ENCODE measurements at places on chromosomes 13 and 19.

GRCh38 chr13:110044551-110045111 lies 258.2 kb upstream of the IRS2 start:
- H3K4me3 ChIP-seq: no peak overlapping the region
- no peaks in the 10 kb centered on the region for H3K27me3 ChIP-seq
- H3K4me1 ChIP-seq: peaks cover 14% of the 10 kb centered on the region
- no peaks in the 10 kb centered on the region for H3K36me3 ChIP-seq

DNA sequence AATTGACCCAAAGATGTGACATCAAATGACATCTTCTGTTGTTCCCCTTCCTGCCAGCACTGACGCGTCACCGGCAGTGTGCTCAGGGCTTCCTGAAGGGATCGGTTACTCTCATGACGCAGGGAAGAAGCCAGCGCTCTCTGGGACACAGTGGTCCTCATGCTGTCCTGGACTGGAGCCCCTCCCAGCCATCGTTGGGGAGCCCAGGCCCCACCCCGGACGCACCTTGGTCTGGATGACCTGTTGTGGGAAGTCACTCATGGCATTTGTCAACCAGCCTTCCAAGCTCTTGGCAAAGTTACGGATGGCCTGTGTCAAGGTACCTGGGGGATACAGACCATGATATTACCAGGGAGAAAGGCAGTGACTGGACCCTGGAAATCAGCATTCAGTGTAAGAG lies 26.0 kb upstream of the RANBP3 start:
- peaks cover 64% of the 10 kb centered on the region for H3K36me3 ChIP-seq
- no peak for DNase-seq
- no peaks in the 10 kb centered on the region for H3K4me1 ChIP-seq
- H3K27me3 ChIP-seq: no peaks in the 10 kb centered on the region

GRCh38 chr13:52029569-52029968 lies 5.1 kb downstream of the UTP14C start:
- H3K27me3 ChIP-seq: no peaks in the 10 kb centered on the region
- no peak overlapping the region for H3K27ac ChIP-seq
- H3K4me3 ChIP-seq: no peak overlapping the region
- DNase-seq: no peak

DNA sequence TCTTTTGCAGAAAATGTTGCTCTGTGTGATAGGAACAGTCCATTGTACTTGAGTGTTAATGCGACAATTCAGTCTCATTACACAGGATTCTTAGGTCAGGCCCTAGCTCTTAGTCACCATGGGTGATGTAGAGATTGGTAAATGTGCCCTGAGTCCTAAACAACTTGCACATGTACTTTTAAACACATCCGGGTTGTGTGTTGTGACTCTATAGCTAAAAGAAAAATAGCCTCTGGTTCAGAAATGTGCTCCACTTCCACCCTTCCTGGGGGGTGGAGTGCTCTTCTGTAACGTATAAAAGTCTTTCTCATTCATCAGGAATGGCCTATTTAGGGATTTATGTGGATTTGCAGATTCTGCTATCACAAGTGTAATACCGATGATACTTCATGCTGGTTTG lies 5.2 kb downstream of the SPATA13 start:
- DNase-seq: no peak
- no peaks in the 10 kb centered on the region for H3K27me3 ChIP-seq
- no peaks in the 10 kb centered on the region for H3K36me3 ChIP-seq
- H3K4me1 ChIP-seq: peaks cover 26% of the 10 kb centered on the region
- H3K4me3 ChIP-seq: no peak overlapping the region

- no peak for DNase-seq
- H3K27me3 ChIP-seq: no peaks in the 10 kb centered on the region
Measured at GRCh38 chr13:97441368-97441767, 7.4 kb downstream of the RAP2A start.

- H3K4me3 ChIP-seq: no peak overlapping the region
- no peak overlapping the region for H3K27ac ChIP-seq
- no peak for DNase-seq
- no peaks in the 10 kb centered on the region for H3K27me3 ChIP-seq
- H3K4me1 ChIP-seq: no peaks in the 10 kb centered on the region
Measured at GRCh38 chr13:52105841-52106240, 23.0 kb downstream of the NEK5 start.

GRCh38 chr13:31947105-31947504 lies 84.5 kb upstream of the FRY start:
- peak overlapping the region; percentile 79 for H3K27ac ChIP-seq
- no peaks in the 10 kb centered on the region for H3K27me3 ChIP-seq
- no peak for DNase-seq
- no peaks in the 10 kb centered on the region for H3K4me1 ChIP-seq

DNA sequence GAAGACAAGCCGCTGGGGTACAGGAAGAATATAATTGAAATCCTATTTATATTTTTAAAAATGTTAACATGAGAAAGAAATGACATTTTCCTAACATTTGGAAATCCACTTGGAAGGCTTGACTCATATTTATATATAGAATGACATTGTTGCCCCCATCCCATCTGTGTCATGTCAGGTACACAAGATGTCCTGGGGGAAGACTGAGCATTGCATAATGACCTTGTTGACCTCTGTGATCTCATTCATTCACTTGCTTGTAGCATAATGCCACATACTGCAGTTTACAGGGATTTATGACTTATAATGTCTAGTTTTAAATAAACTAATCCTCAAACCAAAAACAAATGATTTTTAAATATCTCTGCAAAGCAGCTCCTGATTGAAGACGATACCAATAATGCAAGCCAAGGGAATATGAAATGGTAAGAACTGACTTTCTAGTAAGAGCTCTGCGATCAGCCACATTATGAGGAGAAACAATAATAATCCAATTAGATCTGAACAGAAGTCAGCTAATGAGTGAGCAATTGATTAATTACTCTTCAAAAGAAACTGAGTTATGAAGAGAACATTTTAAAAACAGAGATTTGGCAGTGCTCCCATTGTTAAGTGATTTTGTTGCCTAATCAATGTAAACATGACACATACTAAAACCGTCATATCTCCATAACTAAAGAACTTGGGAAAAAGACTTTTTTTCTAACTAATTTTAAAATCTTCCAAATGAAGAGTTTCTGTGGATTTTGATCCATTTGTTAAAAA lies 21.2 kb upstream of the VWA8 start:
- no peaks in the 10 kb centered on the region for H3K36me3 ChIP-seq
- H3K4me1 ChIP-seq: no peaks in the 10 kb centered on the region
- no peak overlapping the region for H3K27ac ChIP-seq

DNA sequence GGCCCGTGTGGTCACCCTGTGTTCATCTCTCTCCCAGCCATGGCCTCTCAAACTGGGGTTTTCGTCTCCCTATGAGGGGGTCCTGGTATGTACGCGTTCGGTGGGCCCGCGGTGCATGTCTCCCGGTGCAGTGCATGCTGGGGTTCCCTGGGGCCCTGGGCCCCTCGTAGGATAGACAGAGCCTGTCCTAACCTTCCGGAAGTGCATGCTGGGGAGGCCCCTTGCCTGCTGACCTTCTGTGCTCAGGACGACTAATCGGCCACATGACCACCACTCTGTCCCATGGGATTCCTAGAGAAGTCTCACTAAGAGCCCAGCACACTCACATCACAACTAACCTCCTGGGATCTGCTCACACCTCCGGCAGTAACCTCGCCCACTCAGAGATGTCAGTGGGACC lies 4.9 kb upstream of the USE1 start:
- peaks cover 37% of the 10 kb centered on the region for H3K36me3 ChIP-seq
- H3K27ac ChIP-seq: no peak overlapping the region
- peaks cover 5% of the 10 kb centered on the region for H3K4me1 ChIP-seq
- no peaks in the 10 kb centered on the region for H3K27me3 ChIP-seq
- H3K4me3 ChIP-seq: no peak overlapping the region
- DNase-seq: no peak

DNA sequence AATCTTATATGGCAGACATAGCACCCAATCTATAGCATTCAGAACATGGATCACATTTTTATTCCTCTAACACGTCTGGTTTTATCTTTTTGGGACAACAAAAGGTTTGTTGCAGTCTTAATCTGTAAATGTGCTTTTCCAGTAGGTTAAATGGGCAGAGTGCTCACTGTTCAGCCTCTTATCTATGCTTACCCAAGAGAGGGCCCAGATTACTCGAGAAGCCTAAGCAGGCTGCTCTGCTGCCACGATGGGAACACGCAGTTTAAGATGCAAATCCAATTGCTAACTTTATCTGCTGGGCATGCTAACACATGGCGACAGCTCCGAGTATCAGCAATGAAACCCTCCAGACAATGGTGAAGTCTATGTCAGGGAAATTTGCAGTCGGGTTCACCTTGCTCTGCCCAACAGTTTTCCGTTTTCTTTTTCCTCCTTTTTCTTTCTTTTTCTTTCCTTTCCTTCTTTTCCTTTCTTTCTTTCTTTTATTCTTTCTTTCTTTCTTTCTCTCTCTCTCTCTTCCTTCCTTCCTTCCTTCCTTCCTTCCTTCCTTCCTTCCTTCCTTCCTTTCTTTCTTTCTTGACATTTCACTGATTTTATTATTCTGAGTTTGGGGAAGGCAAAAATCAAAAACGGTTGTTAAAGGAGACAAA lies 115.3 kb downstream of the RBM26 start:
- H3K36me3 ChIP-seq: no peaks in the 10 kb centered on the region
- no peaks in the 10 kb centered on the region for H3K4me1 ChIP-seq
- H3K4me3 ChIP-seq: no peak overlapping the region
- H3K27ac ChIP-seq: no peak overlapping the region
- DNase-seq: no peak

GRCh38 chr19:42468273-42468796 lies 25.6 kb upstream of the CXCL17 start:
- no peaks in the 10 kb centered on the region for H3K36me3 ChIP-seq
- no peaks in the 10 kb centered on the region for H3K27me3 ChIP-seq
- no peak overlapping the region for H3K27ac ChIP-seq
- no peak for DNase-seq
- no peak overlapping the region for H3K4me3 ChIP-seq
- H3K4me1 ChIP-seq: peaks cover 12% of the 10 kb centered on the region

DNA sequence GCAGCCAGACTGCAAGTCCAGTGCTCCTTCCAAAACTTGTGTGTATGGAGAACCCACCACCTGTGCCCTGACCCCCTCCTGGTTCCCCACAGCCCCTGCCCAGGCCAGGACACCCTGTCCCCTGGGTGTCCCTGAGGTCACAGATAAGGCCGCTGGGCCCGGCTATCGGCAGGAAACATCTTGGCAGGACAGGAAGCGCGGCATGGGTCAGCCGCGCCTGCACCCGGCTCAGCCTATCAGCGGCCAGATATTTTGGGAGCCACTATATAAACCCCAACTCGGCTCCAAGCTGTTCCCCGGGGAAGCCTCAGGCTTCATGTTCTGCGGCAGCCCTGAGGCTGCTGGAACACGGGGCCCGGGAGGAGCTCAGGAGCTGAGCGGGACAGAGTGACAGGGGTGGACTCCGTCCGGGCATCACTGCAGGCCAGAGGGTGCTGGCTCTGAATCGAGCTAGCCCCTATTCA lies 60.8 kb downstream of the AP1M1 start:
- H3K4me3 ChIP-seq: no peak overlapping the region
- peaks cover 38% of the 10 kb centered on the region for H3K4me1 ChIP-seq
- peak overlapping the region; percentile 86 for H3K27ac ChIP-seq
- DNase-seq: peak; percentile 85
- no peaks in the 10 kb centered on the region for H3K36me3 ChIP-seq

GRCh38 chr13:77698201-77699058 lies 943 bp downstream of the SLAIN1 start:
- H3K27ac ChIP-seq: peak overlapping the region; percentile 26
- no peak for DNase-seq
- no peaks in the 10 kb centered on the region for H3K36me3 ChIP-seq
- no peaks in the 10 kb centered on the region for H3K27me3 ChIP-seq
- peaks cover 22% of the 10 kb centered on the region for H3K4me1 ChIP-seq

DNA sequence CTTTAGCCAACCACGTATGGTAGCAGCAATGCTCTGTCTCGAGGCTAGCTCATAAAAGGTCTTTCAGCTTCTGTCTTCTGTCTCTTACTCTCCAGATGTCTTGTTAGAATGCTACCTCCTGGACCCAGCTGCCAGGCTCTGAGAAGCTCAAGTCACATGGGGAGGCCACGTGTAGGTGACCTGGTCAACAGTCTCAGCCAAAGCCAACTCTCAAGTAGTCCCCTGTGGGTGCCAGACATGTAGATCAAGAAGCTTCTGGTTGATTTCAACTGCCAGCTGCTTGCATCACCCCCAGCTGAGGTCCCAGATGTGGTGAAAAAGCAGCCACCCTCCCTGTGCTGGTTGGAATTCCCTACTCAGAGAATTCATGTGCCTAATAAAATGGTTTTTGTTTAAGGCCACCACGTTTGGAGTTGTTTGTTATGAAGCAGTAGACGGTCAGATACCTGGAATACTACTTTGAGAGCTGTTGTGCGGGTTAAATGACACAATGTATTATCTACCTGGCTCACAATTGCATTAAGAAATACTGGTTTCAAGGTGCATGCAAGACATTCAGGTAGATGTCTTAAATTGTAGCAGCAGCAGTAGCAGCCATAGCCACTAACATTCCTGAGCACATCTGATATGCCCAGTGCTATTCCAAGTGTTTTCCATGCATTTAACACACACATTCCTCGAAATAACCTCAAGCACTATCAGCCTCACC lies 131.0 kb upstream of the RFC3 start:
- no peaks in the 10 kb centered on the region for H3K4me1 ChIP-seq
- DNase-seq: no peak
- H3K36me3 ChIP-seq: no peaks in the 10 kb centered on the region
- no peaks in the 10 kb centered on the region for H3K27me3 ChIP-seq
- H3K4me3 ChIP-seq: no peak overlapping the region

- DNase-seq: no peak
- peaks cover 29% of the 10 kb centered on the region for H3K4me1 ChIP-seq
- no peaks in the 10 kb centered on the region for H3K27me3 ChIP-seq
- no peaks in the 10 kb centered on the region for H3K36me3 ChIP-seq
Measured at GRCh38 chr13:23427881-23428528, 5.5 kb downstream of the SACS start.

GRCh38 chr13:101309014-101309619 lies 107.2 kb downstream of the NALCN start:
- no peak overlapping the region for H3K27ac ChIP-seq
- H3K4me1 ChIP-seq: no peaks in the 10 kb centered on the region
- H3K4me3 ChIP-seq: no peak overlapping the region
- no peak for DNase-seq

DNA sequence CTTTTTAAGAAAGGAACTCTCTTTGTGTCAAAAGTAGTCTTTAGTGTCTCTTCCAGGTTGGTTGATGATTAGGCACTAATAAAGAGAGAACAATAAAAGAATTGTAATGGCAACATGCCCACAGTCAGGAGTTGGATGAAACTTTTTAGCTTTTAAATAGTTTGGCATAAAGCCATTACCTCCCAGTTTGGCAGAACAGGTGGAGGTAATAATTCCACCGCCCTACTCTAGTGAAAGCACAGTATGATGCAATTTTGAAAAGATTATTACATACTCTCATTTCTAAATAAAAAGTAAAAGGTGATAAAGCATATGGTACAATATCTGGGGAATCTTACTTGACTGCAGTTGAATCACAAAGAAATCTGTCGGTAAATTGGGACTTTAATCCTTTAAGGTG lies 497.6 kb downstream of the SUCLA2 start:
- no peaks in the 10 kb centered on the region for H3K36me3 ChIP-seq
- no peak for DNase-seq
- H3K4me1 ChIP-seq: no peaks in the 10 kb centered on the region
- H3K27me3 ChIP-seq: no peaks in the 10 kb centered on the region
- H3K27ac ChIP-seq: no peak overlapping the region
- H3K4me3 ChIP-seq: no peak overlapping the region

GRCh38 chr13:64075543-64076271 lies 2660.1 kb upstream of the PCDH20 start:
- no peak overlapping the region for H3K4me3 ChIP-seq
- no peaks in the 10 kb centered on the region for H3K36me3 ChIP-seq
- DNase-seq: no peak
- no peaks in the 10 kb centered on the region for H3K27me3 ChIP-seq
